Activated T-cell treated with anti-CD3 and anti-CD28 coated beads for 24 hours (primary cell): ENCODE measurements at places on chromosomes 16 and 17.

GRCh38 chr16:78256686-78257375, 157.4 kb downstream of the WWOX start:
- DNase-seq, result no peak

GRCh38 chr16:70349783-70350182, 3.1 kb downstream of the DDX19A start:
- no peak for DNase-seq

GRCh38 chr17:67566656-67567055, 151.1 kb upstream of the NOL11 start:
- no peak for DNase-seq

GRCh38 chr16:31475946-31476302, 4.0 kb downstream of the TGFB1I1 start:
- DNase-seq, result no peak

DNA sequence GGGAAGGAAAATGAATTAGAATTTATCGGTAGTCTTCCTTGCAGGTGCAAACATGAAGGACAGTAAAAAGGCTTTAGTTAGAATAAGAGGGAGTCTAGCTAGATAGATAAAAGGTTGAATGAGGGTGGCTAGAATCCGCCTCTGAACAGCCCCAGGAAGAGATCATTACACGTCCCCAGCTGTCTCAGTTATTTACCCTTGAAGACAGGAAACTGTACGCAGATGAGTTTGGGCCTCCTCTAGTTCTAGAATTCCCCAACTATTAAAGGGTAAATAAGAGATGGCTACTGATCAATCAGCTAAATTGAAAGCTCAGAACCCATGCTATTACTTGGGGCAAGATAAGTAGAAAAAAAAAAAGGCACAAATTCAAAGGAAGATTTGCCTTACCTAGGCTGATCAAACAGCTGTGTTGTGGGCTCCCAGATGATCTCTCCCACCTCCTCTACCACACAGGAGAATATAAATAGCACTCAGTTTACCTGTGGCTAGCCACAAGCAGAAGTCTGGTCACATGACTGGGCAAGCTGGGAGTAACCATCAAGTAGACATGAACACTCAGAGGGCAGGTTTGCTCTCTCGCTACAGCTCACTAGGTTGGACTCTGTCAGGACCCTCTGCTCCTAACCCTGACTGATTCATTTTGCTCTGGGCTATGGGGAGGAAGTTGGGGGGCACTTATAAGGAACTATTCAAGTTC, 17.0 kb downstream of the FAM117A start:
- DNase-seq, result no peak

- DNase-seq, result no peak
Observed at GRCh38 chr17:77182205-77183172, 41.7 kb downstream of the SEC14L1 start.

DNA sequence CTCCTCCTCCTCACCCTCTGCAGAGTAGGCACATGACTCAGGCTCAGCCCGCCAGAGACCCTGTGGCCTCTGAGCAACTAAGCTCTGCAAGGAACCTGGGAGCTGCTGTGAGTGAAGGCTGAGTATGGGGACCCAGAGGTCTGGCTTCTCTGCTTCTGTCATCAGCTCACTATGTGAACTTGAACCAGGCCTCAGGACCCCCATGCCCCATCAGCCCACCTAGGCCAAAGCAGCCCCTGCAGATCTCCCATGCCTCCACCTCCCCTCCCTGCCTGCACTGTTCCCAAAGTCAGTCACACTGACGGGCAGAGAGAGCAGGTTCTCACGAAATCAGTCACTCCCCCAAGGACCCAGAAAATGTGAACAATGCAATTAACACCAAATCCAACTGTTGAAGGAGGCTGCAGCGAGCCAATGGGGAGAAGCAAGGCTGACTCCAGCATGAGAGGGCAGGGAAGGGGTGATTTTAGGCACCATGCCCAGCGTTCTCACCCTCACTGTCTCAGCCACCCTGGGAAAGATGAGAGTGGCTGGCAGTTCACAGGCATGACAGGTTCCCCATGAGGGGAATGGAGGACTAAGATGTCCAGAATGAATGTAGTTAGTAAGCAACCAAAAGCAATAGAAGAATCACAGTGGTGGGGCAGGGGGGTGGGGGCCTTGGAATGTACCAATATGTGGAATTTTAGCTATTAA, 60.6 kb downstream of the BEAN1 start:
- DNase-seq, result no peak

DNA sequence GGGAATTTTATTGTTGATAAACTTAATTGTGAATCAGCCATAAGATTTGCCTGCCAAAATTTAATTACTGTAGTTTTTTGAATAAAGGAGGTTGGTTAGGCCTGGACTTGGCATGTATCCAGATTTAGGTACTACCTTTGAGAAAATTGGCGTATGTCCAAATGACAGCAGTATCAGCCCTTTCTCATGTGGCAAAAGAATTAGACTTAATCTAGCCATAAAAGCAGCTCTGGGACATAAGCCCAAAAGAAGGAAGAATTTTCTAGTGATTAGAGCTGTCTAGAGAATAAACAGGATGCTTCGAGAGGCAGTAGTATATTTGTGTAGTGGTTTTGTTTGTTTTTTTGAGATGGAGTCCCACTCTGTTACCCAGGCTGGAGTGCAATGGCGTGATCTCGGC, 27.7 kb downstream of the PPM1E start:
- DNase-seq, result no peak

- no peak for DNase-seq
Observed at GRCh38 chr17:33494151-33494550, 201.1 kb upstream of the ASIC2 start.

DNA sequence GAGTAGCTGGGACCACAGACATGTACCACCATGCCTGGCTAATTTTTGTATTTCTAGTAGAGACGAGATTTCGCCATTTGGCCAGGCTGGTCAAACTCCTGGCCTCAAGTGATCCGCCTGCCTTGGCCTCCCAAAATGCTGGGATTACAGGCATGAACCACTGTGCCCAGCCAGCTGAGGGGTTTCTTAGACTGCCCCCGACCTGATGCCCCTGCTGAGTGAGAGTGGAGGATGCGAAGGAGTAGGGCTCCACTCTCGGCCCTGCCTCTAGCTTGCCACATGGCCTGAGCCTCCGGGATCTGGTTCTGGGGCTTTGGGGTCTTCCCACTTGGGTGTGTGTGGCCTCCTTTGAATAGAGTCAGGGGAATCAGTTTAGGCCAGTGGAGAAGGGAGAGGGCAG, 11.0 kb downstream of the GPR179 start:
- DNase-seq, result no peak

GRCh38 chr17:62706598-62707424, 79.3 kb downstream of the MRC2 start:
- no peak for DNase-seq

DNA sequence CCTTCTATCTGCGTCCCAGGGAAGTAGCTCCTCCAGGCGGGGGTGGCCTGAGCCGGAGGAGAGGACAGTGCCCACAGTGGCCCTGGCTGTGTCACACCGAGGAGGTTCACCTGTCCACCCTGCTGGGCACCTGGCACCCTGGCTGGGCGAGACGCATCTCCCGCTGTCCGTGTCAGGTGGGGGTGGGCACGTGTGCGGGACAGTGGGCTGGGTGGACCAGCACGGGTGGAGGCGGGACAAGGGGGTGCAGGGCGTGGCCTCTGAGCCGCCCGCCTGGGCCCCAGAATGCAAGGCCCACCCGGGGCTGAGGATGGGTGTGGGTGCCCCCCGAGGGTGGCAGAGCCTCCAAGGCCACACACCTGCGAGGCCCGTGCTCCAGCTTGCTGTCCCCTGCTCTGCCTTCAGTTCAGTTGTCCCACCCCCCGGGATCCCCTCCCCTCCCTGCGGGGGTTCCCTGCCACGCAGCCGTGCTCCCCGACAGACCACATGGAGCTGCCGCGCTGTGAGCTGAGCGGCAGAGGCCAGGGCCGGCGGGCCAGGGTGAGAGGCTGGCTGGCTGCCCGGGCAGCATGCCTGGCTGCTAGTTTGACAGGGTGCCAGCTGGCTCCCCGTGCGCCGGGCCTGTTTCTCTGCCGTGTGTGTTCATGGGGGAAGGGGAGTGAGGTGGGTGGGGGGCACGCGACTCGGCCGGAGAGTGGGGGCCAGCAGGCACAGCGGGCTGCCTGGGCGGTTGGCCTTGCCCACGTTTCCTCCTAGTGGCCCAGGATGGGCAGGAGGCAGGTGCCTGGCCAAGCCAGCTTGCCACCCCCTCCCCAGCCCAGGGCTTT, 33.9 kb downstream of the BAHCC1 start:
- DNase-seq, result no peak

GRCh38 chr17:76191896-76192295, 48.4 kb downstream of the RNF157 start:
- DNase-seq, result peak; percentile 30

DNA sequence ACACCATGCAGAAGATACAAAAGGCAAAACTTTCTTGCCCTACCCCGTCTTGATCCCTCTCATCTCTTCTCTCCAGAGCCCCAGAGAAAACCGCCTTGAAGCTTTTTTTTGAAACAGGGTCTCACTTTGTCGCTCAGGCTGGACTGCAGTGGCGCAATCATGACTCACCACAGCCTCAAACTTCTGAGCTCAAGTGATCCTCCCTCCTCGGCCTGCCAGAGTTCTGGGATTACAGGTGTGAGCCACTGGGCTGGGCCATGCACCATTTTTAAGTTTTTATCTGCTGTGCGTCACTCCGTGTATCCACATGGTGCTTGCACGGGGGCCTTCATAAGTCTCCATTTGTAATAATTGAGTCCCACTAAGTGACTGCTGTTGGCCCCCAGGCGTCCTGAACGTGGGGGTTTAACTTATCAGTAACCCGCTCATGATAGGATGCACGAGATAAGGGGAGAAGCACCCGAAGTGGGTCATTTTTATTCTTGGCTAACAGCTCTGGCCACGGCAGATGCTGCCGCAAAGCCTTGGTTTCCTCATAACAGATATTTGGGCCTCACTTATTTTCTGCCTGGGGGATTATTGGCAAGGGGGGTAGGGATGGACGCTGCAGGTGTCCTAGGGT, 8.6 kb downstream of the DNAH17 start:
- DNase-seq, result no peak

DNA sequence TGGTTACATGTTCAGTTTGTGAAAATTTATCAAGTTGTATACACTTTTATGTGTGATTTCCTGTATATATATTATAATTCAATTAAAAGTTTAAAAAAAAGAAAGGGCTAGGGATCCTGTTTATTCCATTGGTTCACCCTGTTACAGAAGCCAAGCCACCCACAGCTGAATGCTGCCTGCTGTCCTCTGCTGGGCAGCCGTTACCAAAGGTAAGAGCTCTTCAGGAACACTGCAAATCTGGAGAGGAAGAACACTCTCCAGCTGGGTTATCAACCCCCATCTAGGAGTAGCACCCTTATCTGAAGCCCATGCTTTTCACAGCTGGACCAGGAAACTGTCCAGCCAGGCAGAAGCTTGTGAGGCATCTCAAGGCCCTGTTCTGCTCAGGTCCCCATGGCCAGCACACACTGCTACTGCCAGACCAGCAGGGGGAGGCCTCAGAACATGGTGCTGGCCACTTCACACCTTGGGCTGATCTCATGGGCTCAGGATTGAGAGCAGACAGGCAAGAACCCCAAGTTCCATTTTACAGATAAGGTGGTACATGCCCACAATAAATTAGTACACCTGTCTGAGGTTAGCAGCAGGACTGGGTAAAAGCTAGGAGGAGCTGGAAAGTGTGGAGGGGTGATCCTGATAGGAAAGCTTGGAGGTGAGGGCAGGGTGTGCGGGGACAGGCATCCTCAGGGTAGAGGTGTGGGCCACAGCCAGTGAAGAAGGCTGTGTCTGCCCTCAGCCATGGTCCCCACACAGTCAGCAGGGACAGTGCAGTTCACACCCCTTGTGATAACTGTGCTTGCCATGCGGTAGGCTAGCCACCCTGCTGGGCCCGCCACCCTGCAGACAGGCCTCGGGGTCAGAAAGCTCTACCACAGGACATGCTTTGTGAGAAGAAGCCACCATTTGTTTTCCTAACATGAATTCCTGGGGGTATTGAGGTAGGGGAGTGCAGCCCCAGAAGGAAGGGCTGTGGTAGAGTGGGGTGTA, 54.3 kb upstream of the SREBF1 start:
- DNase-seq, result peak; percentile 15

GRCh38 chr17:8359769-8360168, 16.7 kb downstream of the KRABD2 start:
- DNase-seq, result no peak

DNA sequence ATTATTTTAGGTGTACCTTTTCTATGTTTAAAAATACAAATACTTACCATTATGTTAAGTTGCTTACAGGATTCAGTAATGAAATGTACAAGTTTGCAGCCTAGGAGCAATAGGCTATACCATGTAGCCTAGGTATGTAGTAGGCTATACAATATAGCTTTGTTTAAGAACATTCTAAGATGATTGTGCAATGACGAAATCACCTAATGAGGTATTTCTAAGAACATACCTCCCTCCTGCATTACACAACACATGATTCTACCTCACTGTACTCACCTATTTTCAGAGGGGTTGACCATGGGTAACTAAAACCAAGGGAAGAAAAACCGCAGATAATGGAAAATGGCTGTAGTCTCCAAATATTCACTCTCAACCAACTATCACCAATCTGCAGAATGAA, 35.3 kb upstream of the TBC1D3K start:
- DNase-seq, result no peak

DNA sequence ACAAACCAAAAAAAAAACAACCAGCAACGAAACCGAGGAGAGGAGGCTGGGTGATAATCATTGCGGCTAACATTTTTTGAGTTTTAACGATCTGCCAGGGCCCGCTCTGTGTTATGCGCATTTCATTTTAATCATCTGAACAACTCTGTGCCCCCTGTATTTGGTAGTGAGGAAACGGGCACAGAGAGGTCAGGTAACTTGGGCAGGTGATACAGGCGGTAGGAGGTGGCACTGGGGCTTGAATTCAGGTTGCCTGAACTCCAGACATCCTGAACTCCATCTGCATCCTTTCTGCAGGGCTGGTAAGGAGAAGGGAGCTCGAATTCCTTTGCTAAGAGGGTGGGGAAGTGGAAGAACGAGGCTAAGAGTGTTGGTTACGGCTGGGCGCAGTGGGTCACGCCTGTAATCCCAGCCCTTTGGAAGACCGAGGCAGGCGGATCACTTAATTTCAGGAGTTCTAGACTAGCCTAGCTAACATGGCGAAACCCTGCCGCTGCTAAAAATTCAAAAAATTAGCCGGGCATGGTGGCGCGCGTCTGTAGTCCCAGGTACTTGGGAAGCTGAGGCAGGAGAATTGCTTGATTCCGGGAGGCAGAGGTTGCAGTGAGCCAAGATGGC, 1.1 kb downstream of the CLUAP1 start:
- DNase-seq, result no peak

- no peak for DNase-seq
Observed at GRCh38 chr17:59600169-59600568, 19.5 kb upstream of the CLTC start.

DNA sequence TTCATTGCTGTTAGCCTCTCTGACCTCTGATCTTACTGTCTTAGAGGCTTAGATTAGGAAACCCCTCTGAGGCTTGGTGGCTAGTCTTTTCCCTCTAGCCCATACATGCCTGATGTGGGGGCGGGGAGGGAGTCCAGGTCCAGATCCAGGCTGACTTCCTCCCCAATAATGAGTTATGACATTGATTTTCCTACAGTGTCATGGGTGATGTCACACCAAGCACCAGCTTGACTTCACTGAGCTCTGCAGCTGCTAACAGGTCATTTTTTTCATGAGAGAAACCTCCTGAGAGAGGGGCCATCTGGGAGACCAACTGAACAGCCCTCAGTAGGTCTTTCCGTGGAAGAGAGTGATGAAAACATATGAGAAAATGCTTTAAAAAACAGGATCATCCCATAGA, 180.2 kb upstream of the N4BP1 start:
- no peak for DNase-seq
